T-helper 17 cell (primary cell): ENCODE measurements at places on chromosomes 12 and 14. TPM values are rescaled to one million over a fixed set of nuclear protein-coding genes. Genes with fewer than 3 reads are reported as not detected.

TMEM229B gene
- total RNA-seq: 15.2 TPM

ATP5F1B gene
- 297 TPM for total RNA-seq

TGFB3 gene
- total RNA-seq: 5.8 TPM

CLEC9A gene
- total RNA-seq: not detected

SYNDIG1L gene
- total RNA-seq: not detected

ASCL1 gene
- not detected for total RNA-seq

KRT3 gene
- not detected for total RNA-seq

NRIP2 gene
- total RNA-seq: not detected

KRT75 gene
- total RNA-seq: not detected

SSPN gene
- 1.7 TPM for total RNA-seq

ASB2 gene
- 6.5 TPM for total RNA-seq

TAPBPL gene
- 23.1 TPM for total RNA-seq

COX8C gene
- not detected for total RNA-seq

DPPA3 gene
- not detected for total RNA-seq
